ENCODE measurements at places on chromosomes 13 and 19.

GRCh38 chr13:51067706-51068105 lies 43.4 kb downstream of the C13orf42 start:
- no peak for DNase-seq

GRCh38 chr19:54399189-54399588 lies 16.1 kb upstream of the TTYH1 start:
- DNase-seq, result no peak

DNA sequence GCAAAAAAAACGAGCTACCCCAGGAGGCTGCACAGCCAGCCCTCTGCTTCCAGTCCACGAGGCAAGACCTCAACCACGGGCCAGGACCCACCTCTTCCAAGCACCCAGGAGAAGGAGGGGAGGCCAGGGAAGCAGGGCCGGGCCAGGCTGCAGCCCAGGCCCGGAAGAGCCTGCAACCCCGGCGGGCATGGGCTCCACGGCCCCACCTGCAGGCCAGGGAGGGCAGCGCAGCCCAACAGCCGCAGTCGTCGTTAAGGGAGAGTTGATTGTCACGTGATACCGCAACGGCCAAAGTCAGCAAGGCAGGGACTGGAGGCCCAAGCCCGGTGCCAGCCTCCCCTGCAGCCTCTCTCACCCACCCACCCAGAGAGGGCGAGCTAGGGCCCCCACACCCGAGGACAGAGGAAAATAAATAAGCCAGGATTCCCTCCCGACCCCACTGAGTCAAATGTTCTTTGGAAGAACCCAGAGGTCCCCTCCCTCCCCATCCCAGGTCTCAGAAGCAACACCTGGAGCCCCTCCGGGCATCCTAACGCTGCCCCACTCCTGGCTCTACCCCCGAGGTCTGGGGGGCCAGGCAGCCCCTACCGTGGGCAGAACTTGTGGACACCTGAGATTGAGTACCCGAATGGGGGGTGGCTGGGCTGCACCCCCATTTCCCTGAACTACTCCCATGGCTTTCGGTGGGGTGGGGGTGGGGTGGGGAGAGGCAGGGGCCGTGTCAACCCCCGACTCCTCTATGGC lies 5.2 kb upstream of the REXO1 start:
- DNase-seq, result no peak

DNA sequence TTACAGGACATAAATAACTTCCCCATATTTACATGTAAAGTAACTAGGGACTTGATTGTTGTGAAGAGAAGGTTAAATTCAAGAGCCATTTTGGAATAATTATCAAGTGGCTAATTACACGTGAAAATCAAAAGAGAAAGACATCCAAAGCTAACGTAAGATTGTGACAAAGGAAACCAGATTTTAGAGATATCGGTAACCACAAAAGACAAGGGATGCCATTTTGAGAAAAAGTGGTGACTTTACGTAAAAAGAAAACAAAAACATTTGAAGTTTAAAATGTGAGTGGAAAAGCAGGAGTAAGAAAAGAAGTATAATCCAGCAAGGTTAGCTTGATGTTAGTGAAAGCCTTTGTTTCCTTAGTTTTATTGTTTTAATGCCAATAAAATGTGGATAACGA lies 10.9 kb upstream of the VWA8 start:
- no peak for DNase-seq

DNA sequence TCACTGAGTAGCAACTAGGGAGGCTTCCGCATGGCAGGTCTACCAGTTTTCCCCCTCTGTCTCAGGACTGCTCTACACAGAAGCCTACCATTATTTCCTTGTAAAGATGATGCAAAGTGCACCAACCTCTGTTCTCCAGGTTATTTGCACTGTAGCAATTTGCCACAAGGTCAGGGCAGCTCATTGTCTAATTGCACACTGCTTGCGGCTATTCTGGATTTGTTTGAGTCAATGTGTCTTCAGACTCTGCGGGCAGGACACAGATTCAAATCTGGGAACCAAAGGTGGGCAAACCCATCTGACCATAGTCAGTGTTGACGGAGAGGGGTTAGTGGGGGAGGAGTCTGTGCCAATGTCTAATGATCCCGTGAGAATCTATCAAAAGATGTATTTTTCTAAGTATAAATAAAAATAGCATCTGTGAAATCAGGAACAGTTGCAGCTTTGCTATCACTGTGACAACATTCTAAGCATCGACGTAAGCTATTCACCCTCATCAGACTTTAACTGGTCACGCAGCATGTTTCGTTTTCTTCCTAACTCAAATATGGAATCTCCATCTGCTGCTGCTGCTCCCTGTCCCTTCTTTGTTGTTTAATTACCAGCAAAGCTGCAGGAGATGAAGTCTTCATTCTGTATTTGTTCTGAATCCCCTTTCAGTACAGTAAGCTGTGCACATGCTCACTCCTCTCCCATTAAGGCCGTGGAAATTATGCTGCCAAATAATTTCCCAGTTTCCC lies 26.4 kb downstream of the CYSLTR2 start:
- DNase-seq, result no peak

GRCh38 chr13:30572859-30573275 lies 44.9 kb upstream of the USPL1 start:
- DNase-seq, result no peak

- DNase-seq, result no peak
Observed at GRCh38 chr19:50224986-50225747, 21.7 kb downstream of the MYH14 start.

DNA sequence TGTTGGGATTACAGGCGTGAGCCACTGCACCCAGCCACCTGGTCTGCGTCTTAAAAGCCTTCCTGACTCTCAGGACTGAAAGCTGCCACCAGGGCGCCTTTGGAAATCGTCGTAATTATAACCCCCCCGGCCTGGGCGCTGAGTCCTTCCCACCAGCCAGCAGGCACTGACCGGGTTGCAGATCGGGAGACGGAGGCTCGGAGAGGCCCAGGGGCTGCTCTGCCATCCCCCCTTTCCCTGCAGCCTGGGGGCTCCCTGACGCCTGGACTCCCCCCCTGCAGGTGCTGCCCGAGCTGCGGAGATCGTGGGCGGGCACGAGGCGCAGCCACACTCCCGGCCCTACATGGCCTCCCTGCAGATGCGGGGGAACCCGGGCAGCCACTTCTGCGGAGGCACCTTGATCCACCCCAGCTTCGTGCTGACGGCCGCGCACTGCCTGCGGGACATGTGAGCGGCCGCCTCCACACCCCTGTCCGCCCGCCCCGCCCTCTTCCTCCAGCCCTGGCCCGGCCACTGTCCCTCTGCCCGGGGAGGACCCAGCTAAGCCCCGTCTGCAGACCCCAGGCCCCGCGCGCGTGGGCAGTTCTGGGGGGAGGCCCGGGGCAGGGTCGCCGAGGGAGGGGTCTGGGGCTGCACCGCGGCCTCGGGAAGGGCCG lies 2.5 kb downstream of the PRTN3 start:
- no peak for DNase-seq

GRCh38 chr19:9644472-9644871 lies 23.4 kb upstream of the ZNF561 start:
- no peak for DNase-seq

DNA sequence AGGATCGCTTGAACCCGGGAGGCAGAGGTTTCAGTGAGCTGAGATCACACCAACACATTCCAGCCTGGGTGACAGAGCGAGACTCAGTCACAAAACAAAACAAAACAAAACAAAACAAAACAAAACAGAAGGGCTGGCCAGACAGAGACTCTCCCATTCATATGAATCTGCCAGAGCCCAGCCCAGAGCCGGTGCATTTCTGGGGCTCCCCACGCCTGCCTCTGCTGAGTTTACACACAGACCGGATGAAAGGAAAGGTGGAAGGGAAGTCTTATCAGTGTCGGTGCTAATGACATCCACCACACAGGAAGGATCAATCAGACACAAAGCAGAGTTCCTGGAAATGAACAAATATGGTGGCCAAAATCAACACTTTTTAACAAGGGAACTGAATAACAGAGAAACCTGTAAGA lies 6.8 kb downstream of the TRAPPC6A start:
- no peak for DNase-seq

- no peak for DNase-seq
Observed at GRCh38 chr19:32223595-32224370, 121.6 kb upstream of the ZNF507 start.

GRCh38 chr13:110875241-110875640 lies 39.6 kb downstream of the ANKRD10 start:
- DNase-seq, result no peak

DNA sequence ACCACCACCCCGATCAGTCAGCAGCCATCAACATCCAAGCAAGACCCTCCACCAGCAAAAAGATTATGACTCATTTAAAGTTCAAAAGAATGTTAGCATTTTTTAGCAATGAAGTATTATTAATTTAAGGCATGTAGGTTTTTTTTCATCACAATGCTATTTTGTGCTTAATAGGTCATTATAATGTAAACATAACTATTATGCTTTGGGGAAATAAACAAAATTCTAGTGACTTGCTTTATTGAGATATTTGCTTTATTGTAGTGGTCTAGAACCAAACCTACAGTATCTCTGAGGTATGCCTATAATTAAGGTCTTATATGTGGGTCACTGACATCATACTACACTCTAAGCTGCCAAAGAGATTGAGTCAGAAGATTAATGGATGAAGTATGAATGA lies 20.0 kb downstream of the KLF12 start:
- DNase-seq, result no peak

- DNase-seq, result no peak
Observed at GRCh38 chr19:37986048-37986750, 79.2 kb downstream of the SIPA1L3 start.

- DNase-seq, result peak; percentile 21
Observed at GRCh38 chr19:49875857-49876421, 1.2 kb downstream of the AKT1S1 start.

- DNase-seq, result no peak
Observed at GRCh38 chr19:1540365-1540925, 16.6 kb downstream of the PLK5 start.

DNA sequence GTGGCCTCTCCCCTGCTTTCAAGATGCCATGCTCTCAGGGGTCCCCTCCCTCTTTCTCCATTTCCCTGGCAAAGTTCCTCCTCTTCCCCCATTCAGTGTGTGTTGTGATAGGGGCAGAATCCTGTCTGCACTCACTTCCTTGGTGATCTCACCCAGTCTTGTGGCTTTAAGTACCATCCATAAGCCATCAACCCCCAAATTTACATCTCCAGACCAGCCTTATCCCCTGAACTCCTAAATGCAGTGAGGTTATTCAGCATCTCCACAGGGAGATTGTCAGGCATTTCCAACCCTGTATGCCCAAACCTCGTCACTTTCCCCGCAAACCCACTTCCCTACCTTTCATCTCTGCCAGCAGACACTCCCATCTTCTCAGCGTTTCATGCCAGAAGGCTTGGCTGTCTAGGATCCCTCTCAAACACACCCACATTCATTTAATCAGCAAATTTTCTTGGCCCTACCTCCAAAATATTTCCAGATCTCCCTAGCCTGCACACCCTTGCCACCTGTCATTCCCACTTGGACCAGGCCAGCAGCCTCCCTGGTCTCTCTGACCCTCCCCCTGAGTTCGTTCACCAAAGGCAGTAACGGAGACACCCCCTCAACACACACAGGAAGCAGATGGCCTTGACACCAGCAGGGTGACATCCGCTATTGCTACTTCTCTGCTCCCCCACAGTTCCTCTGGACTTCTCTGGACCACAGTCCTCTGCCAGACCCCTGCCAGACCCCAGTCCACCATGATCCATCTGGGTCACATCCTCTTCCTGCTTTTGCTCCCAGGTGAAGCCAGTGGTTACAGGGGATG lies at the start of gene HCST:
TSS of gene HCST (plus strand) at position 676 of the 808 bp plus-strand sequence. CDS start at position 741, 65 bp downstream.
- DNase-seq, result no peak

DNA sequence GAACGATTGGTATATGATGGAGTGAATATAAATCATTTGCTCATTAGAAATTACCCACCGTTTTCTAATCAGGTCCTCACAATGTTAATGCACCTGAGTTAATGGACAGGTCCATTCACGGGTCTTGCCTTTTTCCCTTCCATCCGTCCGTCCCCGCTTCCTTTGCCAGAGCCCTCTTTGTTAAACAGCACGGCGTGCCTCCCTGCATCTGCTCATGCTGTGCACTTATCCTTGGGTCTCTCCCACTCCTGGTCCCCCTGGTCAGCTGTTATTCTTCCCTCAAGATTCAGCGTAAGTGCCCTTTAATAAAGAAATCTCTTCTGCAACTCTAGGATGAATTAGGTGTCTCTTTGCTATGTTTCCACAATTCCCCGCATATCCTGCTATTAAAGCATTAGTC lies 324.5 kb downstream of the DNAJC15 start:
- no peak for DNase-seq

GRCh38 chr19:33641956-33642498 lies 20.3 kb downstream of the CHST8 start:
- DNase-seq, result no peak

GRCh38 chr13:73419186-73419585 lies 360.4 kb downstream of the KLF5 start:
- no peak for DNase-seq

DNA sequence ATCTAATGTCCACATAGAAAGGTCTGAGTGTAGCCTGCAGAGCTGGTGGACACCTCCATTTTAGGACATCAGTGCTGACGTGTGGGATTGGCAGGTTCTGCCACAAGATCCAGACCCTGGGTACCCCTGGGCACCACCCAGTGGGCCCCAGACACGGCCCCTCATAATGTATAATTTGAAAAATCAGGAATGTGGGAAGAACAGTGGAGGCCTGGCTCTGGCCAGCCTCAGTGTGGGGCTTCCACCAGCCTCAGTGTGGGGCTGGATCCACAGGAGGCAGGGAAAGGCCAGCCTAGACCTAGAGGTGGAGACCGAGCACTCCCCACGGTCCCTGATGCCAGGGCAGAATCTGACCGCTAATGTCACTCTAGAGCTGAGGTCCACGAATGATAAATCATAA lies 150.7 kb upstream of the SOX1 start:
- DNase-seq, result no peak

GRCh38 chr19:13615890-13616289 lies 109.6 kb upstream of the CACNA1A start:
- no peak for DNase-seq

- no peak for DNase-seq
Observed at GRCh38 chr19:45137179-45137761, 23.5 kb downstream of the NKPD1 start.

DNA sequence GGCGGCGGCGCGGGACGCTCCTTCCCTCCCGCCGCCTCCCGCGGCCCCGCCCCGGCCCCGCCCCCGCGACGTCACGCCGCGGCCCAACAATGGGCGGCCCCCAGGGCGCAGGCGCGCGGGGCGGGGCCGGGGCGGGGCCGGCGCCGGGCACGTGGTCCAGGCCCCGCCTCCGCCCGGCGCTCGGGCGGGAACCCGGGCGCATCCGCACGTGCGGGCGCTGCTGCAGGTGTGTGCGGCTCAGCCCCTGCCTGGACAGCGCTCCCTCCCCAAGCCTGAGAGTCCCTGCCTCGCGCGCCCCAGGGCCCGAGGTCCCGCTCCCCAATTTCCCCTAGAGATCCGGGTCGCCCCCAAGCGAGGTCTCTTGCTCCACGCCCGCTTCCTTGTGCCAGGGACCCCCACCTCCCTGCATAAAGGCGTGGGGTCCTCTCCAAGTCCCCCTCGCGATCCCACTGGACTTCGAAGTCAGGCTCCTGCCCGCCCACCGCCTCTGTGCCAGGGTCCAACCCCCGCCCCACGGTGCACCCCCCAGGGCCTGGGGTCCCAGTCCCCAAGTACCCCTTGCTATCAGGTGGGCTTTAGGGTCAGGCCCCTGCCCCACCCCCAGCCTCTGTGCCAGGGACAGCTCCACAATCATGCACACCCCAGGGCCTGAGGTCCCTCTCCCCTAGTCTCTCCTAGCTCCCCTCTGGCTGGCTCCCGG lies at the start of gene MEX3D:
TSS of gene MEX3D (minus strand) at position 6 of the 700 bp plus-strand sequence. CDS start 267 bp downstream, outside the sequence.
- DNase-seq, result peak; percentile 56

Measured in NCI-H1092 (cell line).